Putamen (tissue), 1 donor: ENCODE measurements at places on chromosomes 1 and 21.

DNA sequence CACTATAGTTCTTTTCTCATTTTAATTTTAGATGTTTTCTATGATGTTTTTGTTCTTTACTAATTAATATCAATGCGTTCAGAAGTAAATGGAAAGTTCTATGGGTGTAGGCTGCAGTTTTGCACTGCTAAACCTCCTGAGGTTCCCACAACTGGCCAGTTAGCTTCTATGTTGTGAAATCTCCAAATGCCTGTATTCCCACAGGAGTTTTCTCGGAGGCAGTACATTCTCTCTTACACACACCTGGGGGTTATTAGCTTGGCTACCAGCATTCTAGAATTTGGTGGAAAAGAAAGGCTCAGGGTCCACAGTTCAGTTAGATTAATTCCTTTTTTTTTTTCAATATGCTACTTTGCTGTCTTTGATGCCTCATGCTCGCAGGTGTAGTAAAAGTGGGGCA is 216.9 kb upstream of the NRIP1 start:
- DNase-seq = no peak

GRCh38 chr1:10340930-10341590 is 57.8 kb upstream of the PGD start:
- no peak for DNase-seq

GRCh38 chr1:247487057-247487456 is 29.2 kb upstream of the OR2B11 start:
- peak; percentile 33 for DNase-seq

DNA sequence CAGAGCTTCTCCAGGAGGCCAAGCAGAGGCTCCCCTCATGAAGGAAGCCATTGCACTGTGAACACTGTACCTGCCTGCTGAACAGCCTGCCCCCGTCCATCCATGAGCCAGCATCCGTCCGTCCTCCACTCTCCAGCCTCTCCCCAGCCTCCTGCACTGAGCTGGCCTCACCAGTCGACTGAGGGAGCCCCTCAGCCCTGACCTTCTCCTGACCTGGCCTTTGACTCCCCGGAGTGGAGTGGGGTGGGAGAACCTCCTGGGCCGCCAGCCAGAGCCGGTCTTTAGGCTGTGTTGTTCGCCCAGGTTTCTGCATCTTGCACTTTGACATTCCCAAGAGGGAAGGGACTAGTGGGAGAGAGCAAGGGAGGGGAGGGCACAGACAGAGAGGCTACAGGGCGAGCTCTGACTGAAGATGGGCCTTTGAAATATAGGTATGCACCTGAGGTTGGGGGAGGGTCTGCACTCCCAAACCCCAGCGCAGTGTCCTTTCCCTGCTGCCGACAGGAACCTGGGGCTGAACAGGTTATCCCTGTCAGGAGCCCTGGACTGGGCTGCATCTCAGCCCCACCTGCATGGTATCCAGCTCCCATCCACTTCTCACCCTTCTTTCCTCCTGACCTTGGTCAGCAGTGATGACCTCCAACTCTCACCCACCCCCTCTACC is 19.1 kb downstream of the CSF1 start:
- no peak for DNase-seq

GRCh38 chr1:104780470-104781078 is 1030.9 kb downstream of the AMY1C start:
- peak; percentile 13 for DNase-seq

- no peak for DNase-seq
These were observed 504.1 kb upstream of the ADGRL2 start for GRCh38 chr1:81296601-81297000.

DNA sequence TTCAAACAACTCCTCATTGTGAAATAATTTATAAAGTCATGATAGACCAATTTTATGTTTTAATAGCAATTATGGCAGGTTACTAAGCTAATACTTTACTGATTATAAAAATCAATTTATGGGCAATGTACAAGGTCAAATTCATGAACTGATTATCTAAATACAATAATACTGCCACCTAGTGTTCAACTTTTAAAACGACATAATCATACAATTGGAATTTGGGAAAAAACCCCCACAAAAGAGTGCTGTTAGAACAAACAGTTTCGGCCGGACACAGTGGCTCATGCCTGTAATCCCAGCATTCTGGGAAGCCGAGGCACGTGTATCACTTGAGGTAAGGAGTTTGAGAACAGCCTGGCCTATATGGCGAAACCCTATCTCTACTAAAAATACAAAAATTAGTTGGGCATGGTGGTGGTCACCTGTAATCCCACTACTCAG is 14.0 kb downstream of the GTF2B start:
- DNase-seq = no peak

- no peak for DNase-seq
These were observed 10.8 kb upstream of the TIAM1 start for GRCh38 chr21:31354604-31355443.

- DNase-seq = peak; percentile 25
These were observed 1.0 kb downstream of the GALNT2 start for GRCh38 chr1:230067871-230068620.

GRCh38 chr1:168966636-168967035 is 139.9 kb upstream of the ATP1B1 start:
- no peak for DNase-seq

DNA sequence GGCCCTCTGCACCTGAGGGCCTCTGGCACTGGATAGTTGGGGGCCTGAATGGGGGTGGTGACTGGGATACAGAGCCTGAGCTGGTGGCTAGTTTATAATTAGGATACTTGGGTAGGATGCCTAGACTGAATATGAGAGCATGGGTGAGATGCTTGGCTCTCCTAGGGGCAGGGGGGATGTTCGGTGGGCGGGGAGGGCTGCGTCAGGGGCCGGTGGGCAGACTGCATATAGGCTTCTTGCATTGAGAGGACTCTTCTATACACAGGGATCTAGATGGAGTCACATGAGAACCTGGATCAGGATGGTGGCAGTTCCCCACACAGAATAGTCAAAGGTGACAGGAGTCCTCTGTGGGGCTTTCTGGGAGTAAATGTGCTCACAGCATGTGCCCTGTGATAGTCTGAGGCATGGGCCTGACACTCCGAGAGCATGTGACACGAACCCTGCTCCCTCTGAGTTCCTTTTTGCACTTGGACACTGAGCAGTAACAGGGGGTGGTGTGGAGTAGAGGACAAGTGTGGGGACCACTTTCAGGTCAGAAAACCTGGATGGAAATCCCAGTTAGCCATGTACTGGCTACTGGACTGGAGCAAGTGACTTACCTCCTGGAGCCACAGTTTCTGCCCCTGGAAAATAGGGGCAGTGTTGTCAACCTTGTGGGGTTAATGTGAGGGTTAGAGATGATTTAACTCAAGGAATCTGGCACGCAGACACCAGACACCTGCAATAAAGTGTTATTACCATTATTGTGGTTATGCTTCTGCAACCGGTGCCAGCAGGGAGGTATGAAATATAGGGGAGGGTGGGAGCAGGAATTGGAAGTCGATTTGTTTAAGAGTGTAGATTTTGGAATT is 2.2 kb downstream of the MAP7D1 start:
- no peak for DNase-seq

- DNase-seq = peak; percentile 74
These were observed 36.9 kb downstream of the NSL1 start for GRCh38 chr1:212754680-212755079.

DNA sequence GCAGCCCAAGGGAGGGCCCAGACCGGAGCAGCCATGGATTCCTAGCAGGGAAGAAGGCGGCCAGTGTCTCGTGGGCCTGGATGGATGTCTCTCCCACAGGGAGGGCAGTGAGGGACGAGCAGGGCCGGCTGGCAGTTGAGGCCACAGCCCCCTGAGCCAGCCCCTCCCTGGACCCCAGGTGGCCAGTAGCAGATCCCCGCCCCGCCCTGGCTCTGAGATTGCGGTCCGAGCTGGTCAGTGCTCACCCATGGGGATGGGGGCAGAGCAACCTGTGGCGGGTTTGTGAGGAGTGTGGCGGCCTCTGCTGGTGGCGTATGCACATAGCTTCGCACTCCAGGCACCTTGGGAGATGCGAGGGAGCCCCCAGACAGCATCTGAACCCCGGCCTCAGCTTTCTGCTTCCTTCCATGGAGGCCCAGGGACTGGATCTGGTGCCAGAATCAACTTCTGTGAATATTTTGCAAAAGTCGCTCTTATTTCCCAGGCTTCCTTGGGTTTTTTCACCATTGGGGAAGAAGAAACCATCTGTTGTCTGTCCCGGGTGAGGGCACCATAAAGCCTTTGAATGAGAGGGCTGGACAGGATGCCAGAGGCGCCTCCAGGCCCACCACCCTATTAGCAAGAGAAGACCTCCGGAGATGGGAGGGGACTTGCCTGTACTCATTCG is 8.4 kb upstream of the KCNN3 start:
- peak; percentile 75 for DNase-seq
